ENCODE measurements at places on chromosomes 5 and 9.

GRCh38 chr5:151077967-151078366, 2.9 kb downstream of the TNIP1 start:
- DNase-seq: no peak

DNA sequence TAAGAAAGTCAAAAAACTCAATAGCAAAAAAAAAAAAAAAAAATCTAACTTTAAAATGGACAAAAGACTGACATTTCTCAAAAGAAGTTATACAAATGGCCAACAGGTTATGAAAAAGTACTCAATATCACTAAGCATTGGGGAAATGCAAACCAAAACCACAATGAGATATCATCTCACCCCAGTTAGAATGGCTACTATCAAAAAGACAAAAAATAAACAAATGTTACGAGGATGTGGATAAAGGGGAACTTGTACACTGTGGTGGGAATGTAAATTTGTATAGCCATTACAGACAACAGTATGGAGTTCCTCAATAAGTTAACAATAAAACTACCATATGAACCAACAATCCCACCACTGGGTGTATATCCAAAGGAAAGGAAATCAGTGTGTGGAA, 37.2 kb downstream of the ENC1 start:
- no peak for DNase-seq

DNA sequence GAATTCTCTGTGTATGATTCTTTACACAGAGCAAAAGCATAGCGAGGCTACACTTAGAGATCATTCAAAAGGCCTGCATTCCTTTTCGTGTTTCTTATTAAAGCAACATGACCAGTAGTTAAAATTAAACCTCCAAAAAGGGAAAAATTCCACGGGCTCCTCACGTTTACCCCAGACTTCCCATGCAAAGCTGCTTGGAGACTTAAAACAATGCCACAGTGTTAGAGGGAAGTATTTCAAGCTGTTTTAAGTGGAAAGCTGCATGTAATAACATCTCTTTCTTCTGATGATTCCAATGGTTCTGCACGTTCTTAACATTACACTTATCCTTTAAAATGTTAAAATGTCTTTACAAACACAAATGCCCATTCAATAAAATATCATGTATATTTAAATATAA, 405.2 kb downstream of the SEMA5A start:
- no peak for DNase-seq

GRCh38 chr9:117116084-117116483, 298.8 kb downstream of the ASTN2 start:
- no peak for DNase-seq

DNA sequence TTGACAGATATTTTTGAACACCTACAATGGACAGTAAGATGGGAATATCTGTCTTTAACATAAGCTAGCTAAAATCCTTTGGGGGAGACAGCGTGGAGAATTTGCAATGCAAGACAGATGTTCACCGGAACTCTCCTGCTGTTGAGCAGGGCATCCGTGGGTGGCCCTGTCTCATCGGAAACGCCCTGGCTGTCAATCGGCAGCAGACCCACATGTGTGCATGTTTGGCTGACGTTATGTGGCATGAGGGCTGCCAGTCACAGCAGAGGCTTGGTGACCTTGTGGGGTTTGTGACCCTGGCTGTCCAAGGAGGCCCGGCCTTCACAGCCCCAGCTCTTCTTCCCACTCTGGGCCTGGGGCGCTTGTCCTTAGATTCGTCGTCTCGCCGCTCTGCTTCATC, 129.7 kb upstream of the OTULINL start:
- DNase-seq: no peak

DNA sequence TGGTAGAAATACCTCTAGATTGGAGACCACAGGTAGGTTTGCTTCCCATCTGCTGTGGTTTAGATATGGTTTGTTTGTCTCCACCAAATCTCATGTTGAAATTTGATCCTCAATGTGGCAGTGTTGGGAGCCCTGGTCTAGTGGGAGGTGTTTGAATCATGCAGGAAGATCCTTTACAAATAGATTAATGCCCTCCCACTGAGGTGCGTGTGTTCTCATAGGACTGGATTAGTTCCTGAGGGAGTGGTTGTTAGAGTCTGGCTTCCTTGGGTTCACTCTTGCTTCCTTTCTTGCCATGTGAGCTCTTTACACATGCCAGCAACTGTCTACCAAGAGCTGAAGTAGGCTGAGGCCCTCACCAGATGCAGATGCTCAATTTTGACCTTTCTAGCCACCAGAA, 391.1 kb upstream of the GRIA1 start:
- no peak for DNase-seq

DNA sequence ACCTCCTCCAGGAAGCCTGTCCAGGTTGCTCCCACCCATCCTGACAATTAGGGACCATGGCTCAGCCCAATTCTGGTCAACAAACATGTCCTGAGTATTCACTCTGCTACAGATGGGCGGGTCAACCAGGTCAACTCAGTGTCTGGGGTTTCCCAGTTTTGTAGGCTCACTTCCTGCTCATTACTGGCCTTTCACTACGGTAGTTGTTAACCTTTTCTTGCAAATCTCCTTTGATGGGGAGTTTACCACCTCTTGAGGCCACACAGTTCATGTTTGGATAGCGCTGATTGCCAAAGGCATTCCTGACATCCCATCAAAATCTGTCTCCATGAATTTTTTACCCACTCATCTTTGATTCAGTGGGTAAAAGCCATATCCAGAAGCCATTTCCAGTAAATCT, 13.8 kb downstream of the TMEM8B start:
- no peak for DNase-seq

DNA sequence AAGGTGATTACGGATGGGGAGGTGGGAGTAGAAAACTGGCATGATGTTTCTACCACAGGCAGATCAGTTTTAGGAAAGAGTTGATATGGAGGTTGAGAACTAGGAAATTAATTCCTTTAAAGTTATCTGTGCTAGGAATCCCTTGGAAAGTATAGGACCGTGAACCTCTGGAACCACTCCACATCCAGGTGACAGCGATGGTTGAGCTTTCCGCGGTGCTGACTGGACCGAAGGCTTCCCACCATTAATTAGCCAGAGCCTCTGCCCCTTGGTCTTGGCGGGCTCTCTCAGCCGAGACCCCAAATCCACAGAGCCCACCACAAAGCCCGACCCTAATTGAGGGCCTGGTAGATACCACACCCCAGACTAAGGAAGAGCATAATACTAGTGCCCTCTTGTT, 147.3 kb downstream of the MELK start:
- no peak for DNase-seq

GRCh38 chr9:110115826-110116542, 92.0 kb downstream of the C9orf152 start:
- DNase-seq: no peak

DNA sequence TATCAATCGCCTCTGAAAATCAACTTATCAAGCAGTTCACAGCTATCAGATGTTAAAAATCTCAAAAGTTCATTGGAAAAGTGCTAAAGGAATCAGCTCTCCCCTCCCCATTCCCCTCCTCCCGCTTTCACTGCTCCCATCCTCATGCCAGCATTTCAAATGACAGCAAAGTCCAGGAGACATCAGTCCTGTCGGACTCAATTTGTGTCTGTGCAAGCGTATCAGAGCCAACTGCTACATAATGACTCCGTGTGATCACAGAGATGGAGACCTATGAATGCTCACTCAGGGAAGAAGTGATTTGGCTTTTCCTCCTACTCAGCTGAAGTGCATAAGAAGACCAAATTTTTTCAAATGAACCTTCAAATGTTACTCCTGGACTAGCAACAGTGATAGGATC, 937.2 kb upstream of the DMAC1 start:
- no peak for DNase-seq

GRCh38 chr5:9540791-9541190, 5.1 kb downstream of the SEMA5A start:
- no peak for DNase-seq

GRCh38 chr5:131706281-131706680, 71.3 kb upstream of the RAPGEF6 start:
- DNase-seq: no peak

GRCh38 chr5:121897341-121897740, 45.7 kb downstream of the FTMT start:
- DNase-seq: no peak

GRCh38 chr9:81850724-81851123, 77.5 kb upstream of the SPATA31D4 start:
- DNase-seq: no peak

- DNase-seq: no peak
Measured at GRCh38 chr5:159230657-159231056, 21.3 kb upstream of the RNF145 start.

- no peak for DNase-seq
Measured at GRCh38 chr5:116944183-116944582, 369.6 kb upstream of the SEMA6A start.

DNA sequence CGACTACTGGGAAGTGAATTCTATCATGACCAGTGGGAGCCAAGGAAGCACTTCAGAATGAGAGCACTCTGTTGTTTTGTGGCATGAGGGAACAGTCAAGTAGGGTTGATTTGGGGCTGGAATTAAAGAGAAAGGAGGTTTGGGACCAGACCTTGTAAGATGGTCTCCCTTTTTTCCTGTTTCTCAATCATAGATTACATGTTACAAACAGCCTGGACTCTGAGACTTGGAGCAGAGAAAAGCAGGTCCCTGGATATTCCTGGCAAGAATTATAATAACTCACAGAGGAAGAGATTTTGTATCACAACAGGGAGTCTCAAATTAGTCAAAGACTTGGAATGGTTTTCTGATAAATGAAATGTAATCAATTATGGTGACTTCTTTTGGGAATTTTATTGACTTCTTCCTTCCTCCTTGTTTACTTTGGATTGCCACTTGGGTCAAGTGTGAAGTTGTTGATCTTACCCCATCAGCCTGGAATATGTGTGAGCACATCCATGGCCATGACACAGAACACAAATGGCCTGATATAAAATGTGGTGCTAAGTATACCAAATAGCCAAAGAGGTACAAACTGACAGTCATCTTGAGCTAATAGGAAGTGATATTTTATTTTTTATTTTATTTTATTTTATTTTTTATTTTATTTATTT, 131.0 kb upstream of the OSMR start:
- DNase-seq: no peak

Data from uterus (tissue), 4 donors.